NCI-H226 (cell line): ENCODE measurements at places on chromosomes 16 and 17.

GRCh38 chr16:78955206-78955605 is 645.3 kb downstream of the MAF start:
- no peak for DNase-seq

DNA sequence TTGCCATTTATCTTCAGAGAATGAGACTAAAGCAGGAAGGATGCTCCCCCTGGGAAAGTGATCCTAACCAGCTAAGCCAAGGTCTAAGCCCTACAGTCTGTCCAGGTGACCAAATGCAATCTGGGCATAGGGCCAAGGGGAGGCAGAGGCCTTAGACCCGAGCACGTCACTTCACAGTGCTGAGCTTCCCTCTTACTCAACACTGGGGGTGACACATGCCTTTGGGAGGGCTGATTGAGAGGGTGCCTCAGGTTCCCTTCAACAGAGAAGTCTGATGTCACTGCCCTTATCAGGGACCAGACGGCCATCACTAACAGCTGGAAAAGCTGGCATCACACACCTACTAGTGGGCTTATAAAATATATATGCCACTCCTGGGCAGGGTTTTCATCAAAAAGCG is 4.0 kb downstream of the CIAO2B start:
- peak; percentile 75 for DNase-seq

- DNase-seq, result peak; percentile 52
Observed at GRCh38 chr17:7004398-7005253, 7.8 kb upstream of the RNASEK start.

GRCh38 chr17:50771991-50772785 is 4.9 kb upstream of the ANKRD40CL start:
- DNase-seq, result no peak

DNA sequence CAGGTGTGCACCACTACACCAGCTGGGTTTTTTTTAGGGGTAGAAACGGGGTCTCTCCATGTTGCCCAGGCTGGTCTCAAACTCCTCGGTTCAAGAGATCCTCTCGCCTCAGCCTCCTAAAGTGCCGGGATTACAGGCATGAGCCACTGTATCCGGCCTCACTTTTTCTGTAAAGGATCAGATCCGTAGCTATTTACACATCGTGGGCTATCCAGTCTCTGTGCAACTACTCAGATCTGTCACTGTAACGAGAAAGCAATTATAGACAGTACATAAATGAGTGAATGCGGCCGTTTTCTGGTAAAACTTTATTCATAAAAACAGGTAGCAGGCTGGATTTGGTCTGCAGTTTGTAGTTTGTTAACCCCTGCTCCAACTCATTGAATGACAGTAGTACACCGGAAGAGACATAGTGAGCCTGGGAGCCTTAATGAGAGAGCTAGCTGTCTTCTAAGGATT is 44.5 kb downstream of the VMP1 start:
- no peak for DNase-seq
